ENCODE measurements at places on chromosomes 2 and 18.

DNA sequence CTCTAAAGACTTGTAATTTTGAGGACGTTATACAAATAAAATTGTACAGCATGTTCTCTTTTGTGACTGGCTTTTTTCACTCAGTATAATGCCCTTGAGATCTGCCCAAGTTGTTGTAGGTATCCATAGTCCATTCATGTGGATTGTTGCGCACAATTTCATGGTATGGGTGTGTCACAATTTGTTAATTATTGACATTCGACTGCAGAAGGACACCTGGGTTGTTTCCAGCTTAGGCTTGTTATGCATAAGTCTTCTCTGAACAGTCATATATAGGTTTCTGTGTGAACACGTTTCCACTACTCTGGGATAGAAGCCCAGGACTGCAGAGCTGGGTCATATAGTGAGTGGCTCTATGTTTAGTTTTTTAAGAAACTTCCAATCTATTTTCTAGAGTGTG is 800.8 kb upstream of the SALL3 start:
- no peak for DNase-seq

DNA sequence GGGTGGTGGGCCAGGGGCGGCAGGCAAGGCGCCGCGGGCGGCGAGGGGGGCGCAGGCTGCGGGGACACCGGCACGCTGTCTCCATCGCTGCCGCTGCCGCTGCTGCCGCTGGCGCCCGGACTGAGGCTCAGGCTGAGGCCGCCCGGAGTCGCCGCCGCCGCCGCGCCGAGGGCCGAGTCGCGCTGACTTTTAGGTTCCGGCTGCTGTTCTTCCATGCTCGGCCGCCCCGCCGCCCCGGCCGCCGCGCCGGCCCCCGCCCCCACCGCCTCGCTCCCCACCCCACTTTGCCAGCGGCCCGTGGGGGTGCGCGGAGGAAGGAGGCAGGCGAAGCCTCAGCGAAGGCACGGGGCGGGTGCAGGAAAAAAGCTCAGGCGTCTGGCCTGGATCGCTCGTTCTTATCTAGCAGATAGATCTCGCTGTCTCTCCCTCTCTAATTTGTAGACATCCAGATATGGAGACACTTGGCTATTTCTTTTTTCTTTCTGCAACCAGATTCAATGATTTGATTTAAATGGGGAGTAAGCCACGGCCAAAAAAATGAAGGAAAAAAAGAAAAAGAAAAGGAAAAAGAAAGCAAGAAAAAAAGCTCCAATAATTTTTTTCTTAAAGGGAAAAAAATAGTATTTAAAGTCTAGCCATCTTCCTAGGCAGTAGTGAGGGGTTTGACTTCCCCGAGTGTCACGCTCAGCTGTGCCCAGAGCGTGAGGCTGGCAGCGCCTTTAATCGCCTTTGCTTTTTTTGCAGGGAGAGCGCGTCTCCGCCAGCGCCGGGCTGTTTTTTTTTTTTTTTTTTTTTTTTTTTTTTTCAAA is at the start of gene EN1:
Gene EN1 (minus strand): TSS at position 696 of the 809 bp plus-strand sequence. CDS start 481 bp downstream, at position 215.
- no peak for DNase-seq

- DNase-seq: no peak
Observed at GRCh38 chr18:76405280-76405679, 89.8 kb downstream of the ZNF516 start.

DNA sequence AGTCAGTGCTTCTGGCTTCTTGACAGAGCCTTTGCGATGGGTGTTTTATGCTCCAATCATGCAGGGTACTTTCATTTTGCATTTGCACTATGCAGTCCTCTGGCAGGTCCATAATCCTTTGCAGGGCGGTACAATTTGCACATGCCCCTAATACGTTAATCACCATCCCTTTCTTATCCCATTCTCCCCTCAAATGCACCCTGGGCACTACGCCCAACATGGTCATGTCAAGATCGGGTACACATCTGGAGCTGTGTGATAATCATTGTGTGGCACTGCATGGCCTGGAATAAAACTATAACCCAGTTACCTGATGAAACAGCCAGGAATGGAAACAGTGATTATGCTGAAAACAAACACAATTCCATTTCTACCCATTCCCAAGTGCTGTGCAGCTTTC is 27.7 kb downstream of the LOXHD1 start:
- no peak for DNase-seq

DNA sequence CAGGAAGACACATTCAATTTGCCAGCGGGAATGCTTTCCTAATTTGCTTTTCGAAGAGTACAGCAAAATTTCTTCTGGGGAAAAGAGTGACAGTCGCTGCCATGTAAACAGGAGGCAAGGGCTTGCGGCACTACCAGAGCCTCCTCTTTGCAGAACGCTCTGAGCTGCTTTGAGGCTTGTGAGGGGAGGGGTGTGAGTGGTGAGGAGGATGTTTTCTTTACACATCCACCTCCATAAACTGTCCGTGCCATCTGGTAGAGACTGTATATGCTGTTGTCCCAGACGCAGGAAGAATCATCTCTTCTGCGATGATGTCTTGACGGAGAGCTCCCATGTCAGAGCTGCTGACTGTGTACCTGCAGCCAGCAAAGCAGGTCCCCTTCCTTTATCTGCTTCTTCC is 138.0 kb downstream of the SOCS6 start:
- DNase-seq: no peak

GRCh38 chr2:111946294-111947114 is 48.1 kb downstream of the MERTK start:
- DNase-seq: no peak

DNA sequence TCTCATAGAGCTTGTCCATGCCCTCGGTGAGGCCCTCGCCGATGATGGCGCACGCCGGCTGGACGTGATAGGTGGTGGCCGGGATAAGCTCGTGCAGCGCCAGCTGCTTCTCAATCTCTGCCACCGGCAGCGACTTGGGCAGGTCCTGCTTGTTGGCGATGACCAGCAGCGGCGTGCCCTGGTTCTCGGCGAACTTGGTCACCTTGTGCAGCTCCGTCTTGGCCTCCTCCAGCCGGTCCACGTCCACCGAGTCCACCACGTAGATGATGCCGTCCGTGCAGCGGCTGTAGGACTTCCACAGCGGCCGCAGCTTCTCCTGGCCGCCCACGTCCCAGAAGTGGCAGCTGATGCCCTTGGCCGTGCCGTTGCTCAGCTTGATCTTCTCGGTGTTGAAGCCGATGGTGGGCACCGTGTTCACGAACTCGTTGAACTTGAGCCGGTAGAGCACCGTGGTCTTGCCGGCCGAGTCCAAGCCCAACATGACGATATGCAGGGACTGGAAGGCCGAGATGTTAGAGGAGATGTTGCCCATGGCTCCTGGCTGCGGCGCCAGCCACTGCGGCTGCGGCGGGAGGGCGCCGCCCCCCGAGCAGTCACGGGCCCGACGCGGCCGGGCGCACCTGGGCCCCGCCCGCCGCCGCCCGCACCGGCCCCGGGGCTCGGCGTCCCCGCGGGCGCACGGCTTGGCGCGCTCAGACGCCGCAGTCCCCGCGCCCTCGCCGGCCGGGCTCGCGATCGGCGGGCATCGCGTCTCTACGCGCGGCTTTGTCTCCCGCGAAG is 636 bp downstream of the ARL4C start:
- no peak for DNase-seq

DNA sequence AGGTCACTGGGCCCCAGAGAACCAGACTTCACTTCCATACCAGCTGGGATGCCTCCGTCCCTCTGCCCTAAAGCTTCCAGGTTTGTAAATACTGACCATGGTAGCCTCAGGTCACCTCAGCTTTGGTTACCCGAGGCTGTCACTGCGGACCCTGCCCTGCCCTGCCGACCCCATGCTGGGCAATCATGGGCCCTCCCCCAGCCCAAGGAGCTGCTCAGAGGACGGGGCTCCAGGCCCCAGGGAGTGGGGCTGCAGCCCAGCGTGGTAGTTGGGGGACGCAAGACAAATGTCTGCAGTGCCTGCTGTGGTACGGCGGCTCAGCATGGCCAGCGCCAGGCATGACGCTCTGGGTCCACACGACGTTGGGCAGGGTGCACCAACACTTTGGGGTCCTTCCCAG is 25.3 kb downstream of the RAMP1 start:
- no peak for DNase-seq

DNA sequence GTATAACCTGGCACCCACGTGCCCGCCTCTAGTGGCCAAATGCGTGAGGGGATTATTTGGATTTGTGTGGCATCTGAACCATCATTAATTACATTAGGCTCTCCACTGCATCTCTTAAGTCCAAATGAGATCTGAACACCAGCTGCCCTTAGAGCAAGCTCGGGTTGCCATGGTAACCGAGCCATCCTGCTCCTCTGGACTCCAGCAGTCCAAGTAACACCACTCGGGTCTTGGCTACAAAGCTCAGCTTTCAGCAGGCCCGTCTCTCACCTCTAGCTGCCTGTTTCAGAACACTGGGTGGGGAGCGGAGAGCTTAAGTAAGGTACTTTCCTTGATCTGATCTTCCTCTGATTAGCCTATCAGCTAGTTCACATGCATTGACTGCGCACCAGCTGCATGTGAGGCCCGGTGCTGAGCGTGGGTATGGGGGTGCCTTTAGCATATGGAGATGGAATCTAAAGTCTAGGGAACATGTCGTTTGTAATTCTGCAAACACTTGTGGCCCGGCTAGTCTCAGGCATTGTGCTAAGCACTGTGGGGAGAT is 14.1 kb upstream of the CYS1 start:
- DNase-seq: no peak

GRCh38 chr2:1914541-1915165 is 170.3 kb upstream of the PXDN start:
- no peak for DNase-seq

DNA sequence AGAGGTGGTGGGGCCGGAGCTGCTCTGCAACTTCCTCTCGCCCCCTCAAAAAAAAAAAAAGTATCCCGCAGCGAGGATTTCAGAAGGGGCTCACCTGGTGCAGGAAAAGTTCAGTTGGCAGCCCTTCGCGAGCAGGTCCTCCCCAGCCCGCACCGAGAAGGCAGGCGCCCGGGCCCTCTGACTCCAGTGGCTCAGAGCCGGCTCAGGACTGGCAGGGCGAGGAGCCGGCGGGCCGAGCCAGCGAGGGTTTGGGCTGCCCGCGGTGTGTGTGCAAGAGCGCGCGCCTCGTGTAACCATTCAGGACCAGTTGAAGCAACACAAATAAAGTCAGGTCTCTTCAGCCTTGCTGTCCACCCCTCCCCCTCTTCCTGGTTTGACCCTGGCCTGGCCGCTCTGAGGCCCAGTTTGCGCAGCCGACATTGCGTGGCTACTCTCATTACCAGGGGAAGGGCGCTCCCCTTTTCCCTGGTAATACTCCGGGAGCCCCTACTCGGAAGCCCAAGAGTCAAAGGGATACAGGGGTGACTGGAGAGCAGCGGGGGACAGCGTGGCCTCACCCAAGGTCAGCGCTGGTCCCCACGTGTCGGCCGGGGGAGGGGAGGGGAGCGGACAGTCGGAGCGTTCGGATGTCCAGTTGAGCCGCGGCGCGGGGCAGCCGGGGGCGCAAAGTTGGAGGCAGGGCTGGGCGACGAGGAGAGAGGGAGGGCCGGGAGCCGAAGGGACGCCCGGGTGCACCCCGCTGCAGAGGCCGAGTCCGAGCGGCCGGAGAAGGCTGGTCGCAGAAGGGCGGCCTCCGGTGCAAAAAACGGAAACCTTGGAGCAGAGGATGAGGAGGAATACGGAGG is 12.3 kb downstream of the EN1 start:
- no peak for DNase-seq

DNA sequence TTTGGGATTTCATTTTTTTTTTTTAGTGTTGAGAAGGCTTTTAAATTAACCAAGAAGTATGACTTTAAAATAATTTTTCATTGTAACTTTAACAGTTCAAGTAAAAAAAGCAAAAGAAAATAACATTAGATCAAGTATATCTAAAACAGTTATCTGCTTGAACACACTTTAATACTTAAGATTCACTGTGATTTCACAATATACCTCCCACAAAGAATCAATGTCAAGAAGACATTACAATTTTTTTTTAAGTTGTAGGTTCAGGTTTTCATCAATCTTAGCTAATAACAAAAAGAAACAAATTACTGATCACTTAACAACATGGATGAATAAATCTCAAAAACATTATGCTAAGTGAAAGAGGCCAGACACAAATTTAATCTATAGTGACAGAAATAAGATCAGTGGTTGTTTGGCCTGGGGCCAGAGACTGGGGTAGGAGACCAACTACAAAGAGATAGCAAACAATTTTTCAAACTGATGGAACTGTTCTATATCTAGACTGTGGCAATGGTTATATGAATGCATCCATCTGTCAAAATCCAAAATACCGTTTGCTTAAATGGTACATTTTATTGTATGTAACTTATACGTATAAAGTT is 74.8 kb upstream of the FRZB start:
- no peak for DNase-seq

DNA sequence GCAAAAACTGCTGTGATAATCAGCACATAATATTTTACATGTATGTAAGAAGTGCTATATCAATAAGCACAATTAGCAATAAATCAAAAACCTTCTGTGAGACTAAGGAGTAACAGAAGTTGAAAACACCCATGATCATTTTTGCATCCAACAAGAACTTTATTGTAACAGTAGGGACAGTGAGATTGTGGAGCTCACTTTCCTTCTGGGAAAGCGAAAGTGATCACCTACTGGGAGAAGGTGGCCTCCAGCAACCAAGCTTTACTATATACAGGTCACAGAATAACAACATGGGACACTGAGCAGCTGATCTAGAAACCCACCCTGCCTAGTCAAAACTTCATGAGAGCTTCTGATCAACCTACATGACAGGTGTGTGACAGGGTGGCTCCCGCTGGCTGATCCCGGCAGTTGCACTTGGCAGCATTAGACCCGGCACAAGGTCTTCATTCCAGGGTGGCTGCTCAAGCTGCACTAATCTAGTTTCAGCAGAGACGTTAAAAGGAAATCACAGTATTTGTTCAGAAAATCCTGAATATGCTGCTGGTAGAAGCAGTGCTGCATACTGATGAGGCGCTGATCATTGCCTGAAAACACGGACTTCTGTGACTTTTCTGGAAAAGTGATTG is 63.5 kb upstream of the ARL5A start:
- no peak for DNase-seq

- DNase-seq: no peak
Observed at GRCh38 chr2:171763602-171764001, 76.3 kb downstream of the DYNC1I2 start.

DNA sequence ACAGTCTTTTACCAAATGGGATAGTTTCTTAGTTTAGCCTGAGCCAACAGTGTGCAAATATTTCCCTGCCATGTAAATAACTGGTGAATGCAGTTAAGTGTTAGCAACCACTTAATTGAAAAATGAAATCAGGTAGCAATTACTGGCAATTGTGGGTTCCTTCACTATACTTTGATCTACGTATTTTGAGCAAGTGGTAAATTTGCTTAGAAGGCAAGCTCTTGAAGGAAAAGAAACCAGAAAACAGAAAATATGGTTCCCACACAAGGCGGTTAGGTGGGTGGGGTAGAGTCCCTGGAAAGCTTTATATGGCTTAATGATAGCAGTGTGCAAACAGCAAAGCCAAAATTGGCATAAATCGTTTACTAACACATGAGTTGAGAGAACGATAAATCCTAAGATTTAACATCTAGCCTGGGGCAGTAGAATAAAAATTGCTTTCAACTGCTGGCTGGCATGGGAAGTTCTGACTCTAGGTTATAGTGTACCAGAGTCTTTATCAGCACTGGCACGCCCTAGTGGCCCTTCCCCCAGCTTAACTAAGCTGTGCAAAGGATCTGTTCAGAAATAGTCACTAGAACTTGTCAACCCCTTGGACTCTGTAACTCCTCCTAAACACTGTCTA is 17.0 kb downstream of the SLC9A2 start:
- DNase-seq: no peak
